ENCODE measurements at places on chromosomes 1 and 21.

DNA sequence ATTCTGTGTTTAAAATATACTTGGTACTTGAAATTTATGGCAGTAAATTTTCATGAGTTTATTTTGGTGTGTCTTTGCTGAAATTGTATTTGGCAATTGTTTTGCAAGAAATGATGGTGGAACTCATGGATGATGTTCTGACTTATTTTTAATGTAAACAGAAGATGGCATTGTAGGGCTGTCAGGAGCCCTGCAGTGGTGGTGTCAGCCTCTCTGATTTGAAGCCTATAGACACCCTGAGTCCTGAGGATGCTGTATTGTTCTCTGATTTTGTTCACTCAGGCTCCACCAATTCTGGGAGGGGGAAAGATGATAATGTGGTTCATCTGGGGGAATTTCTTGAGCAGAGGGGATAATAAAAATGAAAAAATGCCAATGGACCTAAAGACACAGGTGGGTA lies 79.8 kb downstream of the LHX8 start:
- DNase-seq: no peak

GRCh38 chr1:35659589-35659988 lies 18.3 kb upstream of the PSMB2 start:
- no peak for DNase-seq

DNA sequence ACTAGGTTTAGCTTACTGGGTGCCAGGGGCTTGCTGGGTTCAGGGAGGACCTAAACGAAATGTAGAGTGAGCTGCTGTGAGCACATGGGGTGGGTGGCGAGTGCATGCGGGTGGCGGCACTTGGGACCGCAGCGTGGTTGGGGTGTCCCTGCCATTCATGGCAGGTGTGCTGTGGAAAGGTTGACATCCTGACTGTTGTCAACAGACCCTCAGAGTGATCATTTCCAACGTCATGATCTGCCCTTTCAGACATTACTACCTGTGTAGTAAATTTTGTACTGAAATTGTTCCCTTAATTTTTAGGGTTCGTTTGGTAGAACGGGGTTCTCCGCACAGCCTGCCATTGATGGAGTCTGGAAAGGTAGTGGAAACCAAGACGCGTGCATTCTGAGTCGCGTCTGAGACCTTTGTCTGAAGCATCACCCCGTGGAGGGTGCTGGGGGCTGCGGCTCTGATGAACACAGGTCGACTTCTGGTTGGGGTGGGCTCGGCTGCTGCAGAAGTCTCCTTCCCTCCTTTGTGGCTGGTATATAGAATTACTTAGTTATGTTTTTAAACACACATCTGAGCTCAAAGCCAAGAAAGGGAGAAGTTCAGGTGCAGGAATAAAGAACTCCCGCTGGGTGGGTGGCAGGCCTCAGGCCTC lies 43.3 kb downstream of the S100B start:
- DNase-seq: no peak

- DNase-seq: no peak
Observed at GRCh38 chr1:46568461-46568891, 17.0 kb upstream of the KNCN start.

DNA sequence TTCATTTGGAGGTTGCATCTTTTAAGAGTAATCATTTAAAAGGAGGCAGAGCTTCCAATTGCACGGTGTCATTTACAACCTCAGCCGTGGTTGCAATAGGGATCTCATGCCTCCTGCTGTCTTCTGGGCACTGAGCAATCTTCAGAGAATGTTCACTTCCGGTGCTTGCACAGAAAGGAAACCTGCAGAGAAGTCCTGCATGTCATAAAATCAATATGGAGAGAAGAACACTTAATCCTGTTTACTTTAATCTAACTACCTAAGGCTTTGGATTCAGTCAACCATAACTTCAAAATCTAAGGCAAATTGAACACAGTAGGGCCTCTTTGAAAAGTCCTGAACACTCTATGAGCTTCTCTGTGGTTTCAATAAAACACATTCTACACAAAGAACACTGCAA lies 11.3 kb upstream of the MAP10 start:
- no peak for DNase-seq

DNA sequence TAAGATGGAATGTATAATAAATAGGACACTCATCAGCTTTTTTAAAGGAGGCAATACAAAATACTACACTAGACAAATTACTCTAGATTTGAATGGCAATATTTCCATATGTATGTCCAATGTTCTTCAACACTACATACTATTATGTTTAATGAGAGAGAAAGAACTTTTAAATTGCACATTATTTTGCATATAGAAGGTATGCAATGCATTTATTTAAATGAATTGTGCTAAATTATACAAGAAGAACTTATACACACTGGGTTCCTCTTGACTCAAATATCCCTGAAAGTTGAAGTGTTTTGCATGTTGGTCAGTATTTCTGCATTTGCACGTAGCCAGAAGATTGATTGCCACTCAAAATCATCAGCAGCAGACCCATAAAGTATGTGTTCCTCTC lies 839.6 kb downstream of the ADGRL2 start:
- DNase-seq: no peak

- DNase-seq: no peak
Observed at GRCh38 chr1:17265162-17265561, 16.3 kb downstream of the PADI3 start.

GRCh38 chr1:25619101-25619890 lies 2.7 kb downstream of the MAN1C1 start:
- peak; percentile 36 for DNase-seq

- no peak for DNase-seq
Observed at GRCh38 chr1:228983661-228984060, 248.4 kb downstream of the RHOU start.

DNA sequence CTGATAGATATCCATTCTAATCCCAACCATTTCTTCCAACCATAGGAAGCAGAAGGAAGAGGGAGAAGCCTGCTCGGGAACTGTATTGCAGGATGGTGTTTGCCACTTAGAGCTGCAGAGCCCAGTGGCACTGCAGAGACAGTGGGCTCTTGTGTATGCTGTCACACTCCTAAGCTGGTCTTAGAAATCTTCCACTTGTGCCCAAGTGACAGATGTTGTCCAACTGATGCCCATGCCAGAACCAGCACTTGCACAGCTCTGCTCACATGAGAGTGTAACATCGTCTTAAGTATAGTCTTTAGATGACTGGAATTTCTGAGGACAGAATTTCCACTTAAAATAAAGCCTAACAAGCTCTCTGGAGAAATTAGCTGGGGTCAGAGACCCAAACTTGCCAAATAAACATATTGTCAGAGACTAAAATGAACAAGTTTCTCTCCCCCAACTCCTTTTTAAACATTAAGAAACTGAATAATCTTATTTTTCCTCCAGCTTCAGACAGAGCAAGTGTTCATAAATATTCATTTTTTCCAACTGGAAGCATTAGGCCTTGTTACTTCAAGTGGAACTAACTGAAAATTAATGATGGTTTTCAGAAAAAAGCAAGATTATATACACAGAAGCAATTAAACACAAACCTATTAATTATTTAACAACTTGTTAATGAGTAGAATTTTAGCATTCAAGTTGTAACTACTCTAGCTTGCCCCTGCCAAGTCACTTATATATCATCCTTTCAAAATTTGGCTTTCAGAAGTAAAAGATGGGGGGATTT lies 577.3 kb downstream of the AJAP1 start:
- no peak for DNase-seq

- DNase-seq: no peak
Observed at GRCh38 chr1:35443768-35444518, 113.3 kb downstream of the KIAA0319L start.

- no peak for DNase-seq
Observed at GRCh38 chr1:178323067-178323466, 173.7 kb downstream of the CLEC20A start.
